ENCODE measurements at places on chromosomes 3 and 15.

- no peak for DNase-seq
Measured at GRCh38 chr15:63582718-63583426, 14.3 kb upstream of the FBXL22 start.

- DNase-seq: no peak
Measured at GRCh38 chr15:87492321-87492720, 764.2 kb downstream of the NTRK3 start.

GRCh38 chr3:146065573-146066006, 95.4 kb downstream of the PLOD2 start:
- no peak for DNase-seq

- DNase-seq: no peak
Measured at GRCh38 chr3:156637480-156638022, 36.8 kb upstream of the TIPARP start.

GRCh38 chr3:136979204-136979603, 21.4 kb downstream of the IL20RB start:
- no peak for DNase-seq

DNA sequence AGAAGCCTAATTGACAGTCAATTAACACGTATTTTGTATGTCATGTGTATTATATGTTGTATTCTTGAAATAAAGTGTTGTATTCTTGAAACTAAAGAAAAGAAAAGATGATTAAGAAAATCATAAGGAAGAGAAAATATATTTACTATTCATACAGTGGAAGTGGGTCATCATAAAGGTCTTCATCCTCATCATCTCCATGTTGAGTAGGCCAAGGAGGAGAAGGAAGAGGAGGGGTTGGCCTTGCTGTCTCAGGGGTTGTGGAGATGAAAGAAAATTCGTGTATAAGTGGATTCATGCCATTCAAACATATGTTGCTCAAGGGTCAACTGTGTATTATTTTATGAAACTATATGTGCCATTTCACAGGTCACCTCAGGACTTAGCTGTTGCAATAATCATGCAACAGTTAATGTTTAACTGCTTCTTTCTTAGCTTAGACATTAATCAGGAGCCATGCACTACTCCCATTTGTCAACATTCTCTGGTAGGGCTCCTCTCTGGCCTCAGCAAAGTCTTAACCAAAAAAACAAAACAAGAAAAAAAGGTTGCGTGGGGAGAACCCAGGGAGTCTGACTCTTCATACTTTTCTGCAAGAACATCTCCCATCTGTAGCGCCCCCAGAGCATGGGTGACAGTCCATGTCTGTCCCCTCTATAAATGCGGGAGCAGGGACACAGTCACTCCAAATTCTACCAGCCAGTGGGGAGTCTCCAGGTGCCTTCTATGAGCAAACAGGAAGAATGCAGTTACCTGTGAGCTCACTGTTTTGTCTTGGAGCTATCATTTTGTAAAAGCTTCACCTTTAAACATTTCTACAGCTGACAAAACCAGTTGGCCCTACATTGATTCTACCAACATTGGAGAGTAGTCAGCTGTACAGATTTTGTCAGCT, 19.9 kb upstream of the LRRC2 start:
- no peak for DNase-seq

DNA sequence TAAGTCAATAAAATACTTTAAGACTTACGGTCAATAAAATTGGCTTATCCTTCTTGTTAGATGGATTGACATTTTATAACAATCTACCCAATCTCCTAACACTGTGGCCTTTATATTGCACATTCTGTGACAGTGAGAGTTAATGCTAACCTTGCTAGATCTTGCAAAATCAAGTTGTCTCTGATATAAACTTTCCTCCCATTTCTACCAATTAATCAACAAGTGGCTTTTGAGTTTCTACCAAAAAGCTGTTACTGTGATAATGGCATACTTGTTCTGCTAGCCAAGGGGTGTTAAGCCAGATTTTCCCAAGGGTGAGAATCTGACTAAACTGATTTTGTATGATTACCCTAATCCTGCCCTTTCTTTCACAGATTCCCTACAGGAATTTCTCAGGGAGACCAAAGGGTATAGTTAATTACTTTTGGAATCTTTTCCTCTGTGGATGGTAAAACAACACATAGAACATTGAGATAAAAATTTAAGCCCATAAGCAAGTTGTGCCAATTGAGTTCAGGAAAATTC, 174.1 kb upstream of the SUCLG2 start:
- DNase-seq: no peak

- no peak for DNase-seq
Measured at GRCh38 chr3:64898941-64899340, 211.1 kb upstream of the ADAMTS9 start.

DNA sequence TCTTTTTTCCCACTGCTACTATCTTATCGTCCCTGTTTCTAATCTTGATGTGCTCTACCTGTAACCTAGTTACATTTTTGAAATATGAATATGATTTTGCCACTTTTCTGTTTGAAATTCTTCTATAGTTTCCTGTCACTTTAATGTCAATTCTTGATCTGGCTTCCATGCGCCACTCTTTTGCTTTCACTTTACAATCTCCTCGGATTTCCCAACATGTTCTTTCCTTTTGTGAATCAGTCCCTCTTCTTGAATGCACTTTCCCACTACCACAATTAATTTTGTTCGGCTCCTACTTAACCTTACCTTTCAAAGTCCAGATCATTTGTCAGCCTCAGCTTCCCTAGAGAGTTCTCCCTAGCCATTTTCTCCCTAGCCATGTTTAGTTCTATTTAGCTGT, 8.3 kb downstream of the TIMMDC1 start:
- no peak for DNase-seq

DNA sequence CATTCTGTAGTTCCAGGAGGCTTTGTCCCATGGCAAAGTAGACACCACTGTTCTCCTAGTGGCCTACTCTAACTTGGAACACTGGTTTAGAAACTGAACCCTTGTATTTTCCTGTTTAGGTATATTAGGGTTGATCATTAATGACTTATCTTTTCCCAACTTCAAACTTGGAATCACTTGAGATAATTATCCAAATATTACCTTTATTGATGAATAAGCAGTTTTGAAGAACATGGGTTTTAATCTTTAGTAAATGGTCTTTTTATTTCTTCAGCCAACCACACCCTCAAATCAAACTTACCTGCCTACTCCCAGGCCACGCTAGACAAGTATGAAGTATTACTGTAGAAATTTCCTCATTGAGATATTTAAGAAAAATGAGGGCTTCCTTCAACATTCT, 6.5 kb upstream of the P3H2 start:
- no peak for DNase-seq

DNA sequence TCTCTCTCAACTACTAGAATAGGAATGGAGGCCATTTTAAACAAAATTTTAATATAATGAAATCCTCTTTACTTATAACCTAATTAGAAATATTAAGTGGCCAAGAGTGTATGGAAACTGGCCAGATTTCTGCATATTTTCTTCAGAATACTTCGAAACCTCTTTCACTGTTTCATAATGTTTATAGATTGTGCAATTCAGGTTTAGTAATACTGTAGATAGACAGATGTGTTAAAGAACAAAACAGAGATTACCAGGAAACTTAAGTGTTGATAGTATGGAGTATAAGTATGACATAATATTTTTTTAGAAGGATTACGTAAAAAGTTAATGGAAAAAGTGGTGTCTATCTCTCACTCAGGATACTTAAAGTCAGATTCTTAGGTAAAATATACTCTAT, 4.7 kb downstream of the ABHD5 start:
- no peak for DNase-seq

GRCh38 chr3:67361323-67361722, 293.1 kb downstream of the SUCLG2 start:
- DNase-seq: no peak

GRCh38 chr3:122797291-122797690, 2.4 kb downstream of the SLC49A4 start:
- no peak for DNase-seq

Data from stimulated activated CD8-positive, alpha-beta memory T cell treated with anti-CD3 and anti-CD28 coated beads, Interleukin-7, amount 100 ng/mL, for 1 hour (primary cell).